Activated CD8-positive, alpha-beta memory T cell treated with anti-CD3 and anti-CD28 coated beads for 1 hour (primary cell): ENCODE measurements at places on chromosomes 5 and 9.

DNA sequence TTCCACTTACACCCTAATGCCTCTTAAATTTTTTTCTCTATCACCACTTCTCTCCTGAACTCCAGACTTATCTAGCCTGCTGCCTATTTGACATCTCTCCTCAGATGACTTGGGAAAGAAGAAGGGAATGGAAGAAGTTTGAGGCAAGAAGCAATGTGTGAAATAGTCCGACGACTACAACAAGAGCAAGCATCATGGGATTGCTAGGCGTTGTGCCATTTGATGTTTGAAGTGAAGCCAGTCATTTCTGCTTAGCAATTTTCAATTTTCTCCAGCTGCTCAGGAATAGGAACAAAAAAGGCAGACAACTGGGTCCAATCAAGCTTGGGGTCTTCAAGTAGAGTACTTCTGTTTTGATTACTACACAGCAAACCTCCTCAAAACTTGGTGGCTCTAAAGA, 106.4 kb downstream of the HSD17B3 start:
- DNase-seq: no peak

DNA sequence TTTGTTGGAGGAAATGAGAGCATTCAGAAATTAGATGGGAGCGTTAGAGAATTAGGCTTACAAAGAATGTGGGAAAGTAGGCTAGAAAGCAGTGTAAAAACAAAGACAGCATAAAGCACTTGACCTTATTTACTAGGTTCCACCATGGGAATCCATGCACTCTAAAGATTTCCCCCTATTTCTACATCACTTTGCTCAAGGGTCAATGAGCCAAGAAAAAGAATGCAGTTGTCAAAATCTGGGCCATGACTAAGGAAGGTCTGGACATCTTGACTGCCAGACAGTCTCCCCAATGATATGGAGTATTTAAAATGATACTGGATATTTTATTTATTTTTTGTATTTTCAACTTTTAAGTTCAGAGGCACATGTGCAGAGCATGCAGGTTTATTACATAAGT, 3.4 kb downstream of the TLR4 start:
- DNase-seq: no peak

GRCh38 chr5:141681695-141682641, at the start of gene ARAP3:
TSS of gene ARAP3 (minus strand) at chr5:141682230. CDS start at chr5:141680486, 1,744 bp downstream.
- DNase-seq: no peak

DNA sequence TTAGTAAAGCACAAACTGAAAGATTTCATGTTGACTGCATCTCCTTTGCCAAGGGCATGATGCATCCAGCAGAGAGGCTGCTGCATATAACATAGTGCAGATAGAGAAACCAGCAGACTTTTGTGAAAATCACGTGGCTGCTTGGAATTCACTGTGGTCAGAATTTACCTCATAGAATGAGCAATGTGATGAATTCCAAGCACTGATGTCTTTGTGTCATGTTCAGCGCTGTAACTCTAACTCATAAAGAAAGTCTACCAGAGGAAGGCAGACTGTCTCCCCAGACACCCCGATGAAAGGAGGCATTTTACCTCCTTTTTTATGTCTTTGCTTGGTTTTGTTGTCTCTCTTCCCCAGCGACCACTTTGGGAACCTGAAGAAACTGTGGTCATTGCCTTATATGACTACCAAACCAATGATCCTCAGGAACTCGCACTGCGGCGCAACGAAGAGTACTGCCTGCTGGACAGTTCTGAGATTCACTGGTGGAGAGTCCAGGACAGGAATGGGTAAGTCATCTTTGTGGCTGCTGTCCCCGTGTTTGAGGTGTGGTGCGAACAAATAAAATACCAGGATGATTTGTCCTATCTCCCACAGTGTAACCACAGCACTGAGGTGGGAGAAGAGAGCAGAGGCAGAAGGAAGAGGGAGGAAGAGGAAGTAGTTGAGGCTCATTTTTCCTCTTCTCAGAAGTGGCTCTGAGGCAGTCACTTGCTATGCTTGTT, 42.0 kb downstream of the ITK start:
- no peak for DNase-seq

GRCh38 chr5:14187157-14187556, 44.0 kb downstream of the TRIO start:
- DNase-seq: no peak

DNA sequence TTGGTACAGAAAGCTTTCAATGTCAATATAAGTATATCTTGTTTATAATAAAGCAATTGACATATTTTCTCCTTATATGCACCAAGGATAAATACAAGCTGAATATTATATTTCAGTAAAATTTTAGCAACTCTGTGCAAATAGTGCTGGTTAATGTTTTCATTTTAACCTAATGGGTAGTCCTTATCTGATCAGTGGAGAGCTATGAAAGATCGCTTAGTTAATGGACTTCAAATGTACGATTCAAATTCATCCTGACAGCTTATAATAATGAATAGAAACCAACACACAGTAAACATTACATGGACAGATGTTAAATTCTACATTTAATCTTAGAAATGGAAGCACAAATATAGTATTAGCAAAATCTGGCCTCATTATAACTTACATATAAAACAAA, 1495.2 kb upstream of the C9orf72 start:
- DNase-seq: no peak

DNA sequence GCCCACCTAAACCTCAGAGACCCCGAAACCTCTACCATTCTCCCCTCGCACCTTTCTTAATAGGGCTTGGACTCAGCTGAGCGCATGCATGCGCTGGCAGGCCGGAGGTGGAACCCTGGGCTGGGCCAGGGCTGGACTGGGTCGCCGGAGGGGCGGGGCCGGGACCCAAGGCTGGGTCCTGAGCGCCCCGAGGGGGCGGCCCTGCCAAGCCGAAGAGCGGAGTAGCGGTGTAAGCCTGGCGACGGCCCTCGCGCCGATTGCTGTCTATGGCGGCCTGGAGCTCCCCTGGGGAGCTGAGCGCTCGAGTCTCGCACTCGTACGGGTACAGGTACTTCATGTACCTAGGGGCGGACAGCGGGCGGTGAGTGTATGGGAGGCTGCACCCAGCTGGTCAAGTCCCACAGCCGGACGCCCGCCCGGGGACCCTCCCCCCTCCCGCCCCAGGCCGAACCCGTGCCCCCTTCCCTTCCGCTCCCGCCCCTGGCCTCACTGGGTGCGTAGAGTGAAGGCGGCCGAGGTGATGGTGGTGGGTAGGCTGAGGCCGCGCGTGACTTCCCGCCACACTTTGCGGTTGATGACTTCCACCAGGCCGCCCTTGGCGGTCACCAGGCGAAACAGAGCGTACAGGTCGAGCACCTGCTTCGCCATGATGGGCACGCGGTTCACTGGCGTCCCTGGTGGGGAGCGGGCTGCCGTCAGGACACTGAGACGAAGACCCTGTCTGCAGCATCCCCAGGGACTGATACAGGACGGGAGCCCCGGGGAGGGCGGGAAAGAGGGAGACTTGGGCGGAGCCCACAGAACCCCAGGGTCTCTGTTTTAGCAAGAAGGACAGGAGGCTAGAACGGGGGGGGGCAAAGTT, 3.3 kb upstream of the DCTN3 start:
- DNase-seq: no peak

DNA sequence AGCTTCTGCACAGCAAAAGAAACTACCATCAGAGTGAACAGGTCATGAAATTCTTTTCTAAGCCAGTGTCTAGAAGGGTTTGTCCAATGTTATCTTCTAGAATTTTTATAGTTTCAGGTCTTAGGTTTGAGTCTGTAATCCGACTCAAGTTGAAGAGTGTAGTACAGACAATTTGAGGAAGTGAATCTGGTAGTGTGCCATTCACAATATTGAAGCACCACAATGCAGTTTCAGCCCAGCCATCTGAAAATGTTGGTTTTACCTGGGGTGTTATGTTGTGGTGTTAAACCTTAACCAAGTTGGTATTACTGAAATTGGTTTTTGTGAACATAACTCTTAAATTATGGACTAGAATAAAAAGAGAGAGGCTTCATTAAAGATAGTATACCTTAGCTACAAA, 77.2 kb downstream of the ADAMTS16 start:
- DNase-seq: no peak

GRCh38 chr9:98342820-98343210, 87.4 kb upstream of the TBC1D2 start:
- DNase-seq: no peak

- DNase-seq: no peak
Observed at GRCh38 chr9:112050544-112051475, 124.3 kb downstream of the SUSD1 start.
